NCI-H345 (cell line): ENCODE measurements at places on chromosomes 6 and 20.

- no peak for DNase-seq
Observed at GRCh38 chr6:3608159-3608558, 143.4 kb downstream of the PXDC1 start.

DNA sequence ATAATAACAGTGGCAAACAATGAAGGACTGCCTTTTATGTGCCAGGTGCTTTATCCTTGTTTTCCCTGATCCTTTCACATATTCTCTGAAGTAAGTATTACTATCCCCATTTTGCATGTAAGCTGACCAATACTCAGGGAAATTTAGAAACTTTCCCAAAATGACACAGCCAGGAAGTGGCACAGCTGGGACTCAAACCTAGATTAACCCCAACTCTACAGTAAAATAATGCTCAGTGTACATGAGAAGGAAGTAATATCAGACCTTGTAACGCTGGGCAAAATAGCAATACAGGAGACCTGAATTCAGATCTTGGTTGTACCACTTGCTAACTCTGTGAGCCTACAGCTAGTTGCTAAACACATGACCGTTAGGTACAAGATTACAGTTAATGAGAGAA, 26.8 kb upstream of the NRSN1 start:
- DNase-seq, result no peak

DNA sequence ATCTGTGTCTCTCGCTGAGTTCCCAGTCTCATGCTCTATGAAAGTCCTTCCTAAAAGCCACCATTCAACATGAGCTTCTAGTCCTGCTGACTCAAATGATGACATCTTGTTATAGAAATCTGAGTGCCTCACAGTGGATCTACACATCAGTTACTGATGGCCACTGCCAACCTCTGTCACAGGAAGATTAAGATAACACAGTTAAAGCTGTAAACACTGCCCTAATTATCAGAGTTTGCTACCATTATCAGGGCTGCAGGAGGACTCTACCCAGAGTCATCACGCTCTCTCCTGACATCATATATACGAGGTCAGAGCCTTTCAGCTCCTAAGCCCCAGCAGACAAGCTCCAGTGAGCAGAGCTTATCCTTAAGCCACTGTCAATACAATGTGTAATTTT, 63.2 kb downstream of the HIVEP2 start:
- no peak for DNase-seq

DNA sequence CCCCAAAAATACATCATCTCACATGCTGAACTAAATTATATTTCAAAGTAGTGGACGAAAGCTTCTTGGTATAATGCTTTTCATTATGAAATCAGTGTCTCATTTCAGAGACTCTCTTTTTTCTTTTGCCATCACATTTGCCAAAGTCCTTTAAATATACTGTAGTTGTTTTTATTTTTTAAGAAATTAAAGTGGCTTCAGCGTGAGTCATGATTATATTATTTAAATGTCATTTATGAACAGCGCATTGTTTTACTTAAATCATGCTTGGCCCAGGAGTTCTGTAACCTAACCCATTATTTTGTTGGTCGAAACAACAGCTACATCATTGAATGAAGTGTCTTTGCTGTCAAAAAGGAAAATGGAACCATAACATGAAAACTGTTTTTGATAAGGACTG, 100.9 kb downstream of the CD109 start:
- no peak for DNase-seq

DNA sequence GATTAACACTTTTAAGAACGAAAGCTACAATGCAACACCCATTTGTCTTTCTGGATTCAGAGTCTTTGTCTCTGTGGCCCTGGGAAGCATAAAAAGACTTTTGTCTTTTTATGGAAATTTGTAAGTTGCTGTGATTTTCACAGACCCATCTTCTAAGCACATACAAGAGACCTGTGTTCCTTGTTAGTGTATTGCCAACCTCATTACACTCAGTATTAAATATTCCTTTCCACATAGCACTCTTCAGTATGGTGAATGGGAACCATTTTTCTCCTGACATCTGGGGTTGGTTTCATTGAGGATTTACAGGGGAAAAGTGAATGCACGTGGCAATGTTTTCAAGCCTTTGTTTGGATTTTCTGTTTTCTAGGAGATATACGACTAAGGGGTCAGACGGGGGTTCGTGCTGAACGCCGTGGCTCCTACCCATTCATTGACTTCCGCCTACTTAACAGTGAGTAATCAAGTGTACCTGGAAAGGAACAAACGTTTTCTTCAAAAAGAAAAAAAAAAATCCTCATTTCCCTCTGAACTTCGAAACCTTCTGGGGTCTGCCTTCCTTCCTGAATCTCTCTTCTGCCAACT, 141.7 kb downstream of the MTFR2 start:
- no peak for DNase-seq

- no peak for DNase-seq
Observed at GRCh38 chr6:87408721-87409155, 966 bp downstream of the CFAP206 start.

GRCh38 chr6:73983367-73983766, 287.4 kb downstream of the CD109 start:
- no peak for DNase-seq

GRCh38 chr6:63306420-63306819, 13.4 kb downstream of the LGSN start:
- DNase-seq, result no peak

DNA sequence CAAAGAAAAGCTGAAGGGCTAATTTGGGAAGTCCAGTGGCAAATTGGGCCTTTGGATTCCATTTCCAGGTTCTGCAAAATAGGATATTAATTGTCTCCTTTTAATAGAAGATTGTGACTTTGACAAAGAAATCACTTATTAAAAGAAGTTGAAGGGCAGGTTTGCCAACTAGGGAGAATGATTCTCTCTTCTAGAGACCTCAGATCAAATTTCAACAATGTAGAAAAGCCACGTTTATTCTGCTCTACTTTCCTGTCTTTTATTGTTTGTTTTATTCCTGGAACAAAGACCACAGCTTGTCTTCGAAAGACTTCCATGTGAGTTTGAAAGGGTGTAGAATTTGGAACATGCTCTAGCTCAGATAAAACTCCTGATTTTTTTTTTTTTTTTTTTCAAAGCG, 65.5 kb upstream of the PRL start:
- DNase-seq, result peak; percentile 53

GRCh38 chr6:166976636-166977035, 20.3 kb upstream of the RNASET2 start:
- no peak for DNase-seq

DNA sequence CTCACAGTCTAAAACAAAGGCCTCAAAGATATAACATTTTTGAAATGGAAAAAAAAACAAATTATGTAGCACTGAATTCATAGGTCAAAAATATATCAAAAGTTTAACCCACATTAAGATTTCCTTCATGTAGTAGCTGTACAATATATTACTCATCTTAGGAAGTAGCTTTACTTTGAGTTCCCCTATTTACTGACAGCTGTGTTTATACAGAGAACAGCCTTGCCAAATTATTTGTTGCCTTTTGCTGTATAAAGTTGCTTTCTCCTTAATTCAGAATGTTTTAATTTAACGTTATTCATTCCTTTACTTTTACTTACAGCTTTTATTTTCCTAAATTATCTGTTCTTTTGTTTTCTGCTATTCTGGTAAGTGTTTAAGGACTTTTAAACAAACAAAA, 181.0 kb downstream of the COL12A1 start:
- no peak for DNase-seq

DNA sequence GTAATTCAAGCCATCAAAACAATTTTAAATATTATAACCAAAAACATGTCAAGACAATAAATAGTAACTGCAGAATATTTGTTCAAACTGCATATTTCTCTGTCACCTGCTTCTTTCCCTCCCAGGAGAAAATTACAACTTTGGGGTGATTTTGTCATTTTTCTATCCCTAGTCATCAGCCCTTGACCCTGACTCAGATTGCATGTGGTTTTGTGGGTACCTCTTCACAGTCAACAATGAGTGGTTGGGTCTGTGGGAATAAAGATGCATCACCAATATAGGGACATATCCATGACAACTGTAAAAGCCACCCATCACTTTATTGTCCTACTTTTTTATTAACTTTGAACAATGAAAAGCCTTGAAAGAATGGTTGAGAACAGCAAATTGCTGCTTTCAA, 7.3 kb downstream of the COL10A1 start:
- no peak for DNase-seq

DNA sequence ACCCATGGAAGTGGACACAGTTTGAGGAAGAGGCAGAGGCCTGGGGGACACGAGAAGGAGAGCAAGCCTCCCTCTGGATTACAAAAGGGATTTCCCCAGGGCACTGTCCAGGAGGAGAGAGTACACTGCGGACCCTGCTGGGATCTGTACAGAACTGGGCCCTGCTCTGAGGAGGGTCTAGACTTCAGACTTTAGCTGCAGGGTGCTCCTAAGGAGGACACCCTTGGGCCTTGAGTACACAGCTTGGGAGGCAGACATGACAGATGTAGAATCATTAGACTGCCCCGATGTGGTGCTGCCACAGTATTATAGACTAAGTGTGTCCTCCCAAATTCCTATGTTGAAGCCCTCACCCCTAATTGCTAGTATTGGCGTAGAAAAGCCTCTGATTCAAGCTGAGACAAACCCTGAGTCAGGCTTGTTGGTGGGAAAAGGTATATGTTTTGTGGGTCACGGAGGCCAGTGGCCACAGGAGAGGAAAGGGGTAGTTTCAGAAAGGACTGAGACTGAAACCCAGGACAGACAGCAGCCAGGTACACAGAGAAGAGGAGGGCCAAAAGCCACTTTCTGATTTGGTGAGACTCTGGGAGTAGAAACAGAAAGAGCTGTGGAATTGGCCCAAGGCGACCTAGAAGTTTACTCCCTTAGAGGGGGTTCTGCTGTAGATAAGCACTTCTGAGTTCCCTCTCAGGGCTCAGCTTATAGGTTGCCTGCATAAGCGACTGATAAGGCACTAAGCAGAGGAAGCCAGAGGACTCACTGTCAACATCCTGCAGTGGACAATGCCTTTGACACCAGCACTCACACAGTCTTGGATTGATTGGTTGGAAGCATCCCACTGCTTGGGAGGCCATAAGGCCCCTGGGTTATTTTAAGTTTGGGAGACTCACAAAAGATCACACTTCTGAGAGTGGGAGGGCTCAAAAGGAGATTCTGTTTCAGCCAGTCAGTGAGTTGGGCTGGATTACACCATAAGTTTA, 16.5 kb upstream of the SH3BGRL2 start:
- DNase-seq, result no peak

GRCh38 chr6:25199544-25199943, 79.6 kb upstream of the CARMIL1 start:
- no peak for DNase-seq

DNA sequence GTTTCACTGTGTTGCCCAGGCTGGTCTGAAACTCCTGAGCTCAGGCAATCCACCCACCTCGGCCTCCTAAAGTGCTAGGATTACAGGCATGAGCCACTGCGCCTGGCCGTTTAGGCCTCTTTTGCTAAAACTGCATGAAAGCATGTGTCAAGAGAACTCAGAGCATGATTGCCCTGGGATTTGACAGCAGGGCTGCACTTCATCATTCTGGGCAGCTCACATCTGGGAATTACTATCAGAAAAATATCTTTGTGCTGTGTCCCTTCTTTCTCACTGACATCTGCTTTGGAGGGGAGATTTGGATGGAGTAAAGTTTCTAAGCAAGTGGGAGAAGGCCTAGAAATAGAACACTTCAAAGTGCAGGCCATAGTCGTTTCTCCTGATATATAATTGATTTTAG, 59.6 kb upstream of the EIF2S2 start:
- DNase-seq, result no peak

DNA sequence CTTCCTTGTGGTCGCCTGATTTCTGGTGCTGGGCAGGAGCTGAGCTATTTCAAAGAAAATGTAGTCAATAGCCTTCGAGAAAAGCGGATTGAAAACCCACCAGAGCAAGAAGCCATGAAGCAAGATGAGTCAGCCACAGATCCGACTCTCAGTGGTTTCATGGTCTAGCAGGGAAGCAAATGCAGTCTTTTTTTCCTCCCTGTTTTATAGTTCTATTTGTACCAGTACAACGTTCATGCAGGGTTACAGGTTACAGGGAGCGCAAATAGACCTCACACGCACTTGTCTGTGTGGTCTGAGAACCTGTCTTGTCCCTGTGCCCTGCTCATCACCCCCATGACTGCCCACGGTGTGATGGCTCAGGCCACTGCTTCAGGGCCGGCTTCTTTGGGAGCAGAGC, 309.8 kb upstream of the SUPT3H start:
- no peak for DNase-seq

- DNase-seq, result no peak
Observed at GRCh38 chr6:48229841-48230240, 118.8 kb upstream of the PTCHD4 start.

- no peak for DNase-seq
Observed at GRCh38 chr6:80142586-80142985, 36.1 kb downstream of the BCKDHB start.

GRCh38 chr20:12252793-12253192, 335.1 kb downstream of the BTBD3 start:
- no peak for DNase-seq

DNA sequence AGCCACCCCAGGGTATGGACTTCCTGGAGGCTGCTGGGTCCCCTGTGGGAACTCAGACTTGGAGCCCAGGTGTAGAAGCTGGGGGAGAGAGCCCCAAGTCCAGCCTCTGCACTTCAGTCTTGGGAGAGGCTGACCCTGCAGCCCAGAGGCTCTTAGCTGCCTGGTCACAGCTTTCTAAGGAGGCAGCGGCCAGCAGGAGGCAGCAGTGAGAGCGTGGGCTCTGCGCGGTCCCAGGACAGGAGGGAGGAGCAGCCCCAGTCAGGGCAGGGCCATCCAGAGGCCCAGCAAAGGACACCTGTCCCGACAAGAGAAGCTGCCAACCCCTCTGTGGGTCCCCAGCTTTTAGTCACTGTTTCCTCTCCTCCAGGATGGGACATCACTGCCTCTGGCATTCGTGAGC, 9.4 kb downstream of the TREML2 start:
- DNase-seq, result no peak

DNA sequence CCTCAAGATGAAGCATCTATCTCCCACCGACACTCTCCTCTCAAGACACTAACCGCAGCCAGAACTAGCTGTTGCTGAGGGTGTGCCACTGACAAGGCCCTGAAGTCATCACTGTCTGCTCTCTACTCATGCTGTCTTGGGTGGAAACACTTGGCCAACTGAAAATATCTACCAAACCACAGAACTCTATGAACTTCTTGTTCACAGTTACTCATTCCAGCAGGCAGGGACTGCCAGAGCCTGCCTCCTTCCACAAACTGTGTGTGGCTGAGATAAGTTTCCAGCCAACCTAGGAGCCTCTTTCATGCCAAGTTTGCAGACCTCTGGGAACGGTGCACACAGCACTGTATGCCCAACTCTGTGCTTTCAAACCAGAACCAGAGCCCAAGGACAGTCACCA, 45.5 kb upstream of the NXT1 start:
- DNase-seq, result no peak
